ENCODE measurements at places on chromosomes 16 and 17.

DNA sequence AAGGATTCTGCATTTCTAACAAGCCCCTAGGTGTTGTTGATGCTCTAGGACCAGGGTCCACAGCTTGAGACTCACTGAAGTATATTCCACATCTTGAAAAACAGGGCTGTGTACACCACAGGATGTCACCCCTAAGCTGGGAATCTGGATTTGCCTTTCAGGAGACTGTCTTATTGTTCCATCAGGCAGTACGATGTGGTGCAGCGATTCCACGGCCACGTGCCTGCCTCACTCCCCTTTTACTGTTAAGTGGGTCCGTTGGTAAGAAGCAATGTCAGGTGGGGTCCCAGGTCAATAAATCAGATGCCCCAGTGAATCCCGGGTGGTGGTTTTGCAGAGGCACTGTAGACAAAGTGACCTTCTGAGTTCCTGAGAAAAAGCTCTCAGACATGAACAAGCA lies 470.7 kb downstream of the HS3ST3B1 start:
- no peak for DNase-seq

GRCh38 chr17:30239089-30239462 lies 3.6 kb upstream of the SLC6A4 start:
- DNase-seq: no peak

DNA sequence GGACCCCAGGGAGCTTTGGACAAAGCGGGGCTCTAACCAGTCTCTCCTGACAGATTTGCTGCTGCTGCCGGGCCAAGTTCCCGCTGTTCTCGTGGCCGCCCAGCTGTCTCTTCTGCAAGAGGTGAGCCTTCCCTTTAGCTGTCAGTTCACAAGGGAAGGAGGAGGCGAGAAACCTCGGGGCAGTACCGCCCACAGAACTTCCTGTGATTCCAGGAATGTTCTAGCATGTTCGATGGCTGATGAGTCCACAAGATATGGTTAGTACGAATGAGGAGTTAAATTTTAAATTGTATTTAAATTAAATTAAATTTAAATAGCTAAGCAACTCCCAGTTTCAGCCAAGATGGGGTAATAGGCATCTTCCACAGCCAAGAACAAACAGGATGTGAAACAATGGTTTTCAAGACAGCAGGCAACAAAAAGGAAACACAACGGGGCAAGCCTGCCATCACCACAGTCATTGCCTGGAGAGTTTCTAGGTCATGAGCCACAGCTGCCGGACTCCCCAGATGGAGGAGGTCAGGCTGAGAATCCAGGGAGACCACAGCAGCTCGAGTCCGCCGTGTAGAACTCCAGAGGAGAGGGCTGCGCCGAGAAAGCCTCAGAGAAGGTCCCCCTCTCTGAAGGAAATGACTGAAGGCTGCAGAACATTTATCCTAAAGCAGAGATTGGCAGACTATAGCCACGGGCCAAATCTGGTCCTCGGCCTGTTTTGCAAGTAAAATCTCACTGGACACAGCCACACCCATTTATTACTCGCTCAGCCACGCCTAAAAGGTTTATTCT lies 9.5 kb upstream of the TCF25 start:
- DNase-seq: no peak

DNA sequence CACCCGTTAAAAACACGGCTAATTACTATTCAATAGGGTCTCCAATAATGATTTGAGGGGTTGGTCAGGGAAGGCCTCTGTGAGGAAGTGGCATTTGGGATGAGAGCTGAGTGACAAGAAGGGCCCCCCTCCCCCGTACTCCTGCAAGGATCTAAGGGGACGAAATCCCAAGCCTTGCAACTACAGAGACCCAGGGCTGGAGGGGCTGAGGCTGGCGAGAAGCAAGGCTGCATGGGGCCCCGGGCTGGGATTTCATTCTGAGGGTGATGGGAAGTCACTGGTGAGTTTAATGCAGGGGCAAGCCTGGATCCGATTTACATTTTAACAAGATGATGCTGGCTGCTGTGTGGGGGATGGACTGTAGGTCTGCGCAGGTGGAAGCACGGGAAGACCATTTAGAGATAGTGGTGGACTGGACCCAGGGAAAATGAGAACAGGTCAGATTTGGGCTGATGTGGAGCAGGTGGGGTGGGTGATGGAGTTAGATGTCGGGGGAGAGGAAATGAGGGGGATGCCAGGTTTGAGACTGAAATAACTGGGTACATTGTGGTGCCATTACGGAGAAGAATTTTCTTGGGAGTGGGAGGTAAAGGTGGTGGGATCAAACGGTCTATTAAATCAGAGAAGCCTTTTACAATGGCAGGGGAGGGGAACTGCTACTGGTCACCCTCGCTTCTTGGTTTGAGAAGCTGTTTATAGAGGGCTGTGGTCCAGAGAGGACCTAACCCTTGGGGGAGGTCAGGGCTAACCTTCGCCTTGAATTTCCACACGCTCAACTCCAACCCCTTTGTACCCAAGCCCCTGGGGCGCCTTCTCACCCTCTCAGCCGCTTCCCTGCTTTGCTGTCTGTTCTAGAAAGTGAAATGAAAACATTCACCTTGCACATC lies 932 bp upstream of the MYBBP1A start:
- no peak for DNase-seq

GRCh38 chr16:180101-180675 lies at the start of gene HBQ1:
Gene HBQ1 (plus strand): TSS chr16:180459. CDS start chr16:180487, 28 bp downstream.
- DNase-seq: no peak

- no peak for DNase-seq
Measured at GRCh38 chr17:22704674-22705073, 1012.4 kb downstream of the KCNJ18 start.

- no peak for DNase-seq
Measured at GRCh38 chr16:29009050-29009837, 24.4 kb downstream of the LAT start.

DNA sequence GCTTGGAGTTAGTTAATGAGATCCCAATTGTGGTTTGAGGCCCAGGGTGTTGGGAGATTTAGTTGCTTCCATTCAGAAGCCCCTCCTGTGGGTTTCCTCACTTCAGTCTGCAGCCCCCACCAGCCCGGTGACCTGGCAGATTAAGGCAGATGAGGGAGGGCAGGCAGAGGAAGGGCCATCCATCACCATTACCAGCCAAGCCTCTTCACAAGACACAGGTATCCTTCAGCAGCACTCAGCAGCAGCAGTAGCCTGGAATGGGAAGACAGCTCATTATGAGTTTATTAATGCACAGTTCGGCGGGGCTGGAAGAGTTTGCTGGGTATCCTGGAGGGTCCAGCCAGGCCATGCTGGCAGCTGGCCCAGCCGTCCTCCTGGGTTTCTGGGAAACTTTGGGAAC lies 90.0 kb upstream of the GPRC5B start:
- DNase-seq: no peak

DNA sequence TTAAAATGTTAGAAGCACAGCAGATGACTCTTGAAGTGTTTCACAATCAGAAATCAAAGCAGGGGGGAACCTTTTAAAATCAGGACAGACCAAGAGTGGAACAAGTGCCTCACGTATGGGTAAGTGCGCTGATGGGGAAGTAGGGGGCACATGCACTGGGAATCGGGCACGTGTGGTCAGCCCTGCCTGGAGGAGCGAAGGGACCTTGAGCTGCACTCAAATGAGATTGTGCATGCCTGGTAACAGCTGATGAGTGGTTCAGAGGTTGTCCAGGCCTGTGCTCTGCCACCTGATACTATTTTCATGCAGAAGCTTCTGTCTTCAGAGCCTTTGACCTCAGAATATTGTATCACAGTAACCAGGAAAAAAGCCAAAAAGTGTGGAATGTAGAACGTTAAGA lies 13.7 kb upstream of the XYLT2 start:
- DNase-seq: no peak

DNA sequence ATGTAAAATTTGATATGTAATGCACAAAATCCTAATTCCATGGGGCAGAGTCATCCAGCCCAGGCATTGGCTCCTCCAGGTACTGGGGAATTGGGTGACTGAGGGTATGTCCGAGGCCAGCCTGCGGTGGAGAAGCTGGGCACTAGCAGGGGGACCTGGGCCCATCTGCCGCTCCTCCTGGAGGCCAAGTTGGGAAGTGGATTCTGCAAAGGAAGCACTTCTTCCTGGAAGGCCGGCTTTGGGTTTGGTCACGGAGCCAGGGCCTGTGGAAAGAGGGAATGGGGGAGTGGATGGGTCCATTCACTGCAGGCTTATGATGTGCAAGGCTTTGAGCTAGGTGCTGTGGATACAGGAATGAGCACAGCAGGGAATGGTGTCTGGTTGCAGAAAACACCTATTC lies 85.8 kb downstream of the GNAO1 start:
- no peak for DNase-seq

GRCh38 chr17:68734931-68735330 lies 133.8 kb upstream of the FAM20A start:
- DNase-seq: no peak

GRCh38 chr16:30464078-30464477 lies 8.5 kb upstream of the ITGAL start:
- no peak for DNase-seq

DNA sequence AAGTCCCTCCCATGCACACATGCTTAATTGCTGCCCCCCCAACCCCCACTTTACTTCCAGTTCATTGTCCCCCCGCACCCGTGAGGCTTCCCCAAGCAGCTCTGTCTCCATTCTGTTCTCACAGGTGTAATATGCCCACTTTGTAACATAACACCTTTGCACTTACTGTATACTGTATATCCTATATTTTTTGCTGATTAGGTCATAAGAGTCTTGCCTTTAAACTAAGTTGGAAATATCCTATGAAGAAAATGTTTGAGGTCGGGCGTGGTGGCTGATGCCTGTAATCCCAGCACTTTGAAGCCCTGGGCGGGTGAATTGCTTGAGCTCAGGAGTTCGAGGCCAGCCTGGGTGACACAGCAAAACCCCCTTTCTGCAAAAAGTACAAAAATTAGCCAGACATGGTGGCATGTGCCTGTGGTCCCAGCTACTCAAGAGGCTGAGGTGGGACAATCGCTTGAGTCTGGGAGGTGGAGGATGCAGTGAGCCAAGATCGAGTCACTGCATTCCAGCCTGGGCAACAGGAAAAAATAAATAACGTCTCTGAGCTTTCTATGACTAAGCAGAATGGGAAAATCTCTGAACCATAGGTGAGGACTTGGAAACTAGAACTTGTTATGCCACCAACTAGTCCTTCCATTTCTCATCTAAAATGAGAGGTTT lies 76.1 kb downstream of the TNRC6C start:
- DNase-seq: no peak

DNA sequence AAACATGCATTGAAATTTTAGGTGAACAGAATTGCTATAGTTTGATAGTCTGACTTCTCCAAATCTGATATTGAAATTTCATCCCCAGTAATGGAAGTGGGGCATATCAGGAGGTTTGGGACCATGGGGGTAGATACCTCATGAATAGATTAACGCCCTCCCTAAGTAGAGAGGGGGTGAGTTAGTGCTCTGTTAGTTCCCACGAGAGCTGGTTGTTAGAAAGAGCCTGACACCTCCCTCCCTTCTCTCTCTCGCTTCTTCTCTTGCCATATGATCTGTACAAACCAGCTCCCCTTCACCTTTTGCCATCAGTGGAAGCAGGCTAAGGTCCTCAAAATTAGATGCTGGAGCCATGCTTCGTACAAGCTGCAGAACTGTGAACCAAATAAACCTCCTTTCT lies 78.8 kb downstream of the BRIP1 start:
- no peak for DNase-seq

GRCh38 chr16:57146040-57146647 lies 39.7 kb downstream of the PSME3IP1 start:
- no peak for DNase-seq

GRCh38 chr17:65532101-65532890 lies 29.2 kb downstream of the AXIN2 start:
- no peak for DNase-seq

GRCh38 chr17:37683454-37683984 lies 40.3 kb upstream of the DDX52 start:
- no peak for DNase-seq

- DNase-seq: no peak
Measured at GRCh38 chr17:39393736-39394135, 7.7 kb downstream of the FBXL20 start.

DNA sequence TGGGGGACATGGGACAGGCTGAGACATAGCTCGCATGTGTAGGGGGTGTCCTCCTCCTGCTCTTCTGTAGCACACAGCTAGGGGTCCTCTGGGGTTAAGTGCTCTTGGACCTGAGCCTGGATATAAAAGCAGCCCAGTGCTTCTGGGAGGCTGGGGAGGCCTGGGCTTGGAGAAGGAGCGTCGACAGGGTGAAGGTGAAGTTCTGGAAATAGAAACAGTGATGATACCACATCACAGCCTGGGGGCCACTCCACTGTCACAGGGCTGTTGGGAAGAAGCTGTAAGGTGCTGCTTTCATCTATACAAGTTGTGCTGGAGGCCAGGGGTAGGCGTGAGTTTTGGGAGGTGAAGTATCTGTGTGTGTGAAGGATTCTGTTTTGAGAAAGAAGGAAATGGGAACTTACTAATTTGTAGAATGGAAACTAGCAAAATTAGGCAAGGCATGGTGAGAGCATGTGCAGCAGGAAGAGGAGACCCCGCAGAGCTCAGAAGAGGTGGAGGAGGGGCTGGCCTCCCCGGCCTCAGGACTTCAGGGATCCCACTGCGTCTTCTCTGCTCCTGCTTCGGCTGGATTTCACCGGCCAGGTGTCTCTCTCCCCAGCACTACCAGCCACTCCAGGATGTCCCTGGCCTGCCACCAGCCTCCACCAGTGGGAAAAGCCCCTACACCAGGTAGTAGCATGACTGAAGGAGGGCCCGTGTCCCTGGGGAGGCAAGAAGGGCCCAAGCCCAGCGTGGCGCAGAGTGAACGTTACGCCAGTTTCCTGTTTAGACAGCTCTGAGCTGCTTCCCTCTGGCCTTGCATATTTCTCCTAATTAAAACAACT lies 19.4 kb downstream of the PLCG2 start:
- DNase-seq: no peak

DNA sequence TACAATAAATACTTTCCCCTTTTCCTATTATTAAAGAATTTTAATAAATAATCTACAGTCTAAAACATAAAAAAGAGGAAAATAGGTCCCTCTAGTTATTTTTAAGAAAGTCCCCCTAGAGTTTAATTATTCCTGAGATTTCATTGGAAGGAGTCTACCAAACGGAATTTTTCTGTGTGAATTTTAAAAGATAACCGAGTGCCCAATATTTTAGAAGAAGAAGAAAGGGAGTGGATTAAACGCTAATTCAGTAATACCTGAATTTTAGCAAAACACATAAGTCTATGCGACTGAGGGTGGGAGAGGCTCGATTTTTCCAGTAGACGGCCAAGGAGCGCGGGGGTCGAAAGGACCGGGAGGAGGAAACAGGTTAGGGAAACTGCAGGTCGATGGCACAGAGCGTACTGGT lies 2.2 kb downstream of the HOXB2 start:
- DNase-seq: no peak

DNA sequence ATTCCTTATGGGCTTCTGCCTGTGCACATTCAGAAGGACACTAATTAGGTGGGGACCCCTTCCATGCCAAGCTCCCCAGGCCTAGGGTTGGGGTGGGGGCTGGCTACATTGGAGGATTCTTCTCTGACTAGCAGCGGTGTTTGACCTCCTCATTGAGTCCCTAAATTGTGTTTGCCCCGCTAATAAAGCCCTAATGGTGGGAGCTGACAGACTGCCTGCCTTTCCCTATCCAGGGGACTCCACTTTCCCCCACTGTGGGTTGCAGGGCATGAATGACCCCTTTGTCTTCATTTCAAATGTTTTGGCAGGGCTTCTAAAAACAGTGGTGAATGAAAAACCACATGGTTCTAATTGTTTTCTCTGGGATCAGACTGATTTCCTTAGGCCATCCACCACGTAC lies 476.8 kb upstream of the CDH11 start:
- DNase-seq: no peak

GRCh38 chr16:11727796-11728543 lies 14.7 kb downstream of the TXNDC11 start:
- no peak for DNase-seq

- DNase-seq: no peak
Measured at GRCh38 chr17:39579318-39580081, 28.2 kb downstream of the NEUROD2 start.
